ENCODE measurements at places on chromosomes 13 and 19. TPM values are rescaled to one million over a fixed set of nuclear protein-coding genes. Genes with fewer than 3 reads are reported as not detected.

Gene TRPC4
- total RNA-seq, result 1.2 TPM

Gene ZNF382
- 10.6 TPM for total RNA-seq

Gene FFAR2
- not detected for total RNA-seq

Gene ADAMTS10
- 38.0 TPM for total RNA-seq

Data from pericardium fibroblast (primary cell).